Immature natural killer cell (primary cell): ENCODE measurements at places on chromosomes 3 and 15. TPM values are rescaled to one million over a fixed set of nuclear protein-coding genes. Genes with fewer than 3 reads are reported as not detected.
A peak's percentile ranks its signal among the peaks of the same experiment; 100 is the strongest.

DNA sequence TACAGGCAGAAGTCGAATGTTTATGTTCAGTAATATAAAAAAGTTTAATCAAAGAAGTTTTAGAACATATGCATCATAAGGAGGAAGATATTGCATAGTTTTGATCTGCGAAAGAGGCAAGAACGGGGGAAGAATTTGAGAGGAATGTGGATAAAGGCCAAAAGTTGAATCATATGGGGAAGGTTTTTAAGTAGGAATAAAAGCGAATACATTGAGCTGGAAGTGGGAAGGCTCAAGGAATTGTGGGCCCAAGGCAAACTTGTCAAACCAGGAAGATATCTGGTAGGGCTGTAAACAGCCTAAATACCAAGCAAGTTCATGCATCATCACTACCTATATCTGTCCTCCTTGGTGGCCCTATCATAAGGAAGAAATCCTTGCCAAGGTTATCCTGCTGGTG is 186.9 kb downstream of the MAGI1 start:
- DNase-seq = no peak
- H3K27me3 ChIP-seq = no peaks in the 10 kb centered on the region
- H3K4me1 ChIP-seq = no peaks in the 10 kb centered on the region
- no peak overlapping the region for H3K4me3 ChIP-seq
- no peaks in the 10 kb centered on the region for H3K36me3 ChIP-seq

- no peak overlapping the region for H3K4me3 ChIP-seq
- peaks cover 65% of the 10 kb centered on the region for H3K36me3 ChIP-seq
- no peak overlapping the region for H3K27ac ChIP-seq
- H3K27me3 ChIP-seq = no peaks in the 10 kb centered on the region
- H3K4me1 ChIP-seq = no peaks in the 10 kb centered on the region
These were observed 33.5 kb downstream of the ABCC5 start for GRCh38 chr3:183984127-183984740.

DNA sequence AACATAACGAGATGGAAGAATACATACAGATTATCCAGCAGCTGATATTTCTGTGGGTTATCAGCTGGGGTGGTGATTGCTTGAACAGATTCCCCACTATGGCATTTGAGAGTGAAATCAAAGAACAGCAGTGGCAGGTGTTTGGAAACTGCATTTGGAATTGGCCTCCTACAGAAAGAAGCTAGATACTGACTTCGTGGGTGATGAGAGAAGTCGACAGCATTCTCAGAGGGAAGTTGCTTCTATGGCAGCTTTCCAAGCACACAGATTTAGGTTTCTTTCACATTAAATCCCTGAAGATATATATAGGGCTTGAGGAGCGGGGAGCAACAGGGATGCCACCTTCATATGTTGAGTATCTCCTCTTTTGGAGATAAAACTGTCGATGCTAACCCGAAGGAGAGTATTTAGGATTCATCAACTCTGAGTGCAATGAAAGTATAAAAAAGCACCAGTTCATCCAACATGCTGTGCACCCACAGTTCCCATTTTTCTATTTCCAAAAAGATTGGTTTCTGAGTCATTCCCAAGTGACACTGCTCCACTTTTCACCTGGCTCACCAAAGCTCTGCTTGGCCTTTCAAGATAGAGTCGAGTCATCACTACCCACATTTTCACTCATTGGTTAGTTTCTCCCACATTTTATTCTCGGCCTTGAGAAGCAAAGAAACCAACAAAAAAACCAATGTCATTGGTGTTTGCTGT is 579.8 kb upstream of the SUCLG2 start:
- H3K27me3 ChIP-seq = no peaks in the 10 kb centered on the region
- no peak overlapping the region for H3K27ac ChIP-seq
- DNase-seq = no peak

GRCh38 chr3:122890720-122891220 is 95.9 kb downstream of the SLC49A4 start:
- peaks cover under 1% of the 10 kb centered on the region for H3K36me3 ChIP-seq
- peaks cover 2% of the 10 kb centered on the region for H3K27me3 ChIP-seq
- no peak for DNase-seq
- H3K27ac ChIP-seq = no peak overlapping the region

- no peak overlapping the region for H3K27ac ChIP-seq
- peaks cover 25% of the 10 kb centered on the region for H3K4me1 ChIP-seq
- no peaks in the 10 kb centered on the region for H3K27me3 ChIP-seq
- no peaks in the 10 kb centered on the region for H3K36me3 ChIP-seq
- H3K4me3 ChIP-seq = peak overlapping the region; percentile 49
These were observed 117.1 kb upstream of the GOLIM4 start for GRCh38 chr3:168212664-168213285.

The C3orf20 gene
- polyA plus RNA-seq = not detected

The ZNF774 gene
- polyA plus RNA-seq = 0.16 TPM

The CACNA1D gene
- polyA plus RNA-seq = not detected

The TASOR gene
- 17.0 TPM for polyA plus RNA-seq
